Karpas-422 (cell line): ENCODE measurements at places on chromosomes 6 and 20. TPM values are rescaled to one million over a fixed set of nuclear protein-coding genes. Genes with fewer than 3 reads are reported as not detected.

GRCh38 chr20:37901240-37901639 lies 1.7 kb upstream of the VSTM2L start:
- DNase-seq = no peak

DNA sequence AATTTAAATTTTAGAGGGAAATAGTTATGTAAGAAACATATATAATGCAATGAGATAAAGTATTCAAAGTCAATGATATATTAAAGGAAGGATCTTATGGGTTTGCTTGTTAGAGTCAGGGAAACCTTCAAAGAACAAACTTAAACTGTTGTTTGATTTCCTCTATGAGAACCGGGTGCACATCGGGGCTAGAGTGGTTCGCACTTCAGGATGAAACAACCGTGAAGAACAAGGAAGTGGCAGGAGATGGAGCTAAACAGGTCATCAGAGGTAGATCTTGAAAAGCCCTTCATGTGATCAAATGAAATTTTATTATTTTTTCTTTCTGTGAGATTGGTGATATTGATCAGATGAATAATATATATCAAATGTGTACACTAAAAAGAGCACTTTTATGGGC lies 951.9 kb upstream of the FLRT3 start:
- no peak for DNase-seq

DNA sequence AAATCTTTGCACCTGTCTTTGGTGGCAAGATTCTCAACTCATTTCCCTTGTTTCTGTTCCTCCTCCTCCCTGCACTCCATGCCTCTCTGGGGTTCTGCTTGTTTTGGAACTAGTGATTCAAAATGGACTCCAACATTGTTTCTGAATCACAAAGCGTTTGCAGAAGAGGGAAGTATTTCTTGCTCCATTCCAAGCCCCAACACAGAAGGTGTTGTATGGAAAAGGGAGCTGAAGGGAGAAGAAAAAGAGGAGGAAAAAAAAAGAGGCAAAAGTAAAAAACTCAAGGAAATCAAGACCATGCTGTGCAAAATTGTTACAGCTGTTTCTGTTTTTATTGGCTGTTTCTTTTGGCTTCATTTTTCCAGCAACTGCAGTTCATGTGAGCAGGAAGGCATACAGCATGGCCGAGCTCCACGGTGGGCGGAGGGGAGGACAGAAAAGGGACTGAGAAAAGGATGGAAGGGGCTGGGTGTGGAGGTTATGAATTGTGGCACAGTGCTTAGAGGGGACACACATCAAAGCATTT lies 66.9 kb upstream of the PRL start:
- no peak for DNase-seq

DNA sequence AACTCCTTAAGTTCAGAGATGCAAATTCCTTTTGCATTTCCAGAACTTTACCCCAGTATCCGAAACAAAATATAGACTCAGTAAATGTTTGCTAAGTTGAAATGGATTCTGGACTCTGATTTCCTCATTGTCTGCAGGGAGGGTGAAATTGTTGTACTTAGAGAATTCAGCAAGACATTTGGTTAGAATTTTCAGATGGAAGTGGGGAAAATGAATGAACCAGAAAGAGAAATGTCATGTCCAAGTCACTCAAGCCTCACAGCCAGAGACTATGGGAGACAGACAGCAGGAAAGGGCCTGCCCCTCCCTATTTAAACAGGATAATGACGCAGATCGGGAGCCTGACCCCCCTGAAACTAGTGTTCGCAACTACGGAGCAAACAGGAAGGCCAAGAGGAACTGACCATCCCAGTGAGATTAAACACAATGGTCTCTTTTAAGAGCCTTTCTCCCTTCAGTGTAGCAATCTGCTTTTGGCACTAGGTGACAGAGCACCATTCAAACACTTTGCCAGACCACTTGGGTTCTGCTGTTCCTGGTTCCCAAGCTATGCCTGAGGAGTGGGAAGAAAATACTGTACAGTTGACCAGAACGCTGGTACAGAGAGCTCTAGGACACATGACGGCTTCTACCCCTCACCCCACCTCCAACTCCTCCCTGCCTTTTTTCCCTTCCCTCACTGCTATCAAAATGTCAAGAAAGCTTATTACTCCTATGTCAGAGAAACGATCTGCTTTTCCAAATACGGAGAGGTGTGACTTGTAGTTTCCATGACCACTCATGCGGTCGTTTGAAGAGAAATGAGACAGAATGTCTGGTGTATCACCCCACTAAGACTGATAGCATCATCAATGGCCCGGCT lies 13.7 kb downstream of the NEDD9 start:
- DNase-seq = no peak

GRCh38 chr6:106025655-106026054 lies 60.5 kb upstream of the PRDM1 start:
- DNase-seq = no peak

DNA sequence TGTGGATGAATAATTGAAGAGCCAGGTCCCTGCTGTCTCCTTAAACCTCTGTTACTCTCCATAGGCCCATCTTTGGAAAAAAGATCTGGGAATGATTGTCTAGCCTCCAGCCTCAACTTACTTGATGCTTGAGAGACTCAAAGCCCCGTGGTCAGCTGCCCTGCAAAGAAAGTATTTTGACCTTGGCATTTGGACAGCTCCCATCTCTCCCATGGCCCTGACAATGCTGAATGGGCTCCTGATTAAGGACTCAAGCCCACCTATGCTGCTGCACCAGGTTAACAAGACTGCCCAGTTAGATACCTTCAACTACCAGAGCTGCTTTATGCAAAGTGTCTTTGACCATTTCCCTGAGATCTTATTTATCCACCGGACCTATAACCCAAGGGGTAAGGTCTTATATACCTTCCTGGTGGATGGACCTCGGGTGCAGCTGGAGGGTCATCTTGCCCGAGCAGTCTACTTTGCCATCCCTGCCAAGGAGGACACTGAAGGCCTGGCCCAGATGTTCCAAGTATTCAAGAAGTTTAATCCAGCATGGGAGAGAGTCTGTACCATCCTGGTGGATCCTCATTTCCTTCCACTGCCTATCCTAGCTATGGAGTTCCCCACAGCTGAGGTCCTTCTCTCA lies 1.6 kb downstream of the ZSWIM1 start:
- DNase-seq = no peak

- no peak for DNase-seq
These were observed at the start of gene ZNF311 for GRCh38 chr6:29005183-29005885. ZNF311 (minus strand) TSS chr6:29005315; CDS start chr6:29003954, 1,361 bp downstream.

GRCh38 chr20:36149469-36149868 lies 5.1 kb upstream of the EPB41L1 start:
- no peak for DNase-seq

- peak; percentile 2 for DNase-seq
These were observed 9.7 kb upstream of the GPSM3 start for GRCh38 chr6:32202186-32202585.

- DNase-seq = no peak
These were observed 151.1 kb downstream of the TTLL2 start for GRCh38 chr6:167475947-167476346.

DNA sequence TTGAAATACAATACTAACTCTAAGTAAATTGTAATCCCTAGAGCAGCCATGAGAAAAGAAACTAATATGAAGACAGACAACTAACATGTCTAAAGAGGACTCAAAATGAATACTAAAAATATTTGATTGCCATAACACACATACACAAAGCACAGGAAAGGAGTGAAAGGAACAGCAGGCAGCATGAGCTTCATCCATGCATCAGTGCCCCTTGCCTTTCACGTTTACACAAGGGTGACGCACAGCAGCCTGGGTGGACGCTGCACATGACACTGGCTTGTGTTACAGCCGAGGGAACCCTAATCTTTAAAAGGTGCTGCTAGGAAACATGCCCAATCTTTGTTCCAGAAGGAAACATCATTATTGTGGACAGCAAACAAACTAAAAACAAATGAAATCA lies 123.5 kb downstream of the MAN1A1 start:
- no peak for DNase-seq

GRCh38 chr6:137651591-137652335 lies 157.6 kb upstream of the OLIG3 start:
- no peak for DNase-seq

GRCh38 chr6:112929641-112930040 lies 582.5 kb downstream of the RFPL4B start:
- DNase-seq = no peak

The MYCT1 gene
- not detected in 2 replicates for total RNA-seq

The LST1 gene
- 5.1 and 6.6 TPM in 2 replicates for total RNA-seq

The DDO gene
- total RNA-seq = not detected in 2 replicates

The LY6G6C gene
- total RNA-seq = not detected in 2 replicates
